Stimulated activated CD4-positive, alpha-beta T cell treated with anti-CD3 and anti-CD28 coated beads, Interleukin-15, amount 100 ng/mL, for 1 hour (primary cell): ENCODE measurements at places on chromosomes 3 and 15.

GRCh38 chr3:54932606-54933005 is 4.7 kb upstream of the LRTM1 start:
- DNase-seq = no peak

- DNase-seq = no peak
These were observed 44.8 kb upstream of the RPL32 start for GRCh38 chr3:12886106-12886679.

DNA sequence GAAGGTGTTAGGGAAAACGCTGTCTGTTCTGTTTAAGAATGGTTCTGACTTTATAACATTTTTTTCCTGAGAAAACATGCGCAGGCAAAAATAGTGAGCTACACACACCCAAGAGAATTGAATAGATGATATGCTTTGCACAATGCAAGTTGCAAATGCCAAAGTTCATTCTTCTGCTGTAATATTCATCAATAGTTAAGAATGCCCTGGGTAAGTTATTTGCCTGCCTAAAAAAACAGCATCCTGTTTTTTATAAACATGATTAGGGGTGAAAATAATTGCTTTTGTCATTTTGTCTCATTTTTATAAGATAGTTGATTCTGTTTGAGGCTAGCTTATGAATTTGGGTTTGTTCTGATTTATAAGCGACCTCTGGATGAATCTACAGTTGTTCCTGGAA is 99.4 kb downstream of the DTWD1 start:
- DNase-seq = no peak

DNA sequence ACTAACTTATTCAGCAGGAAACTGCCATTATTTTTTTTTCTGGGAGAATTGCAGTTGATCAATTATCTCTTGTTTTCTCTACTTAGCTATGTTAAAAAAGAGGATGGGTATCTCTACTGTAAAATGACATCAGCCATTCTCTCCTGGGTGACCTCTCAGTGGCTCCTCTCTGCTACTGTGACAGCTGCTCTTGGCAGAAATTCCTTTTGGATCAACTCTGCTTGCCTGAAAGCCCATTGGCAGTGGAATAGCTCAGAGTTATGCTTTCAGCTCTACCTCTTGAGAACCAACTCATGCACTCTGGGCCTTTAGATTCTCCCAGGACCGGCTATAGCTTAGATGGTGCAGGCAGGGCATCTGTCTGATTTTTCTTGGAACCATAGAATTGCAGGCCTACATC is 99.9 kb upstream of the GAP43 start:
- DNase-seq = no peak

DNA sequence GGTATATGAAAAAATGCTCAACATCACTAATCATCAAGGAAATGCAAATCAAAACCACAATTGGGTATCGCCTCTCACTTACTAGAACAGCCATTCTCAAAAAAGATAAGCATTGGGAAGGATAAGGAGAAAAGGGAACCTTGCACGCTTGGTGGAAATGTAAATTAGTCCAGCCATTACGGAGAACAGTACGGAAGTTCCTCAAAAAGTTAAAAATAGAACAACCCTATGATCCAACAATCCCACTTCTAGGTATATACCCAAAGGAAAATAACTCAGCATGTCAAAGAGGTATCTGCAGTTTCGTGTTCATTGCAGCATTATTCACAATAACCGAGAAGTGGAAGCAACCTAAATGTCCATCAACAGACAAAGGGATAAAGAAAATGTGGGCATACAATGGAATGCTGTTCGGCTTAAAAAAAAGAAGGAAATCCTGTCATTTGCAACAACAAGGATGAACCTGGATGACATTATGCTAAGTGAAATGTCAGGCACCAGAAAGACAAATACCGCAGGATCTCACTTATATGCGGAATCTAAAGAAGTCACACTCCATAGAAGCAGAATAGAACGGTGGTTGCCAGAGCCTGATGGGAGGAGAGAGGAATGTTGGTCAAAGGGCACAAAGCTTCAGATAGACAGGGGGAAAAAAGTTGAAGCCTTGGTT is 11.7 kb upstream of the CMTM7 start:
- DNase-seq = no peak

DNA sequence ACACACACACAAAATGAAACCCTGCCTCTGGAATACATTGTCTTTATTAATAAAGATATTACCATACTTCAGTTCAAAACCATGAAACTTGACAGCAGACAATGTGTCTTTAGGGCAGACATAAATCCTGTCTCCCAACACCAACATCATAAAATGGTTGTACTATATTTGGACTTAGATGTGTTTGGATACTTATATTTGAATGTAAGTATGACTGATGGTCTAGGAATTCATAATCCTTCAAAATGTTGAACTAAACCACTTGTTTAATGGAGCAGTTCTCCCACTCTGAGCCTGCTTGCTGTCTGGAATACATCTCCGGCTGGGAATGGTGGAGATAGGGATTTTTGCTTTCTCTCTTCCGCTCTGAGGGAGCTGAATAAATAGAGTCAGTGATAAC is 10.6 kb downstream of the FBN1 start:
- DNase-seq = no peak

- DNase-seq = no peak
These were observed 18.9 kb upstream of the GOLGB1 start for GRCh38 chr3:121768452-121768851.

DNA sequence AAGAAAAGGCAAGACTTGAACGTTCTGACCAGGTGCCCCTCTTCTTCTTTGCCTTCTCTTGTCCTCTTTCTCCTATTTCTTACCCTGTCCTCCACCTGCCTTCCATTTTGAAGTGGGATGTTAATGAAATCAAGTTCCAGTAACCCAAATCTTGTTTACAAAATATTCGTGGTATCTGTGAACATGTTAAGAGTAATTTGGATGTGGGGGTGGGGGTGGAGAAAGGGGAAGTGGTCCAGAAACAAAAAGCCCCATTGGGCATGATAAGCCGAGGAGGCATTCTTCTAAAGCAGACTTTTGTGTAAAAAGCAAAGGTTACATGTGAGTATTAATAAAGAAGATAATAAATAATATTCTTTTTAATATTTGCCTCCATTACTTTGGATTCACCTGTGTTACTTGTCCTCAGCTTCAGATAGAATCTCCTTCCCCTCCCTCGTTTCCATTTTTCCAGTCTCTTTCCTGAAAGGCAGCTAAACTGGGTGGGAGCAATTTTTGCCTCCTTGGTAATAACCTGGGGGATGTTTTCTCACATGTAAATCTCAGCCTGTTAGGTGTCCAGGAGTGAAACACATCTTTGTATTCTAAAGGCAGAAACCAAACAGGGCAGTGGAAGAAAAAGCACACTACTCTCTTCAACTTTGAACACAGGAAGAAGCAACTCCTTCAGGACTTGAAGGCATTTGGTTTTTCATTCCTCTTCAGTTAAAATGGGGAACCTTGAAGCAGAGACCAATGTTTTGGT is 3.2 kb downstream of the CHST2 start:
- no peak for DNase-seq

DNA sequence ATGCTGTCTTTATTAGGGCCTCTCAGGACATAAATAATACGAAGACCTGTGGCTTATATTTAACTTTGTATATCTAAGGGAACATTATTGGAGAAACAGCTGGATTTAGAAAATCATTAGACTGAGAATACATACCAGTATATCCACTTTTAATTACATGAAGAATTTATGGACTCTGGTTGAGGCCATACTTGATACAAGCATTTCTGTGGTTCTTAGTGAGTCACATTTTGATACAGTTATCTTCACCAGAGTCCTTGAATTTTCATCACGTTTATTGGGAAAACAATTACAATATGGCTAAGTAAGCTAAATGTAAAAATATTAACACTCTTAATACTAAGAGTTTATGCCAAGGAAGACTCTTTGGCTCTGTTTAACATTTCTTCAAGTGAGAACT is 9.9 kb downstream of the KIF23 start:
- no peak for DNase-seq

- no peak for DNase-seq
These were observed 28.5 kb downstream of the ARHGEF3 start for GRCh38 chr3:56772952-56773938.

DNA sequence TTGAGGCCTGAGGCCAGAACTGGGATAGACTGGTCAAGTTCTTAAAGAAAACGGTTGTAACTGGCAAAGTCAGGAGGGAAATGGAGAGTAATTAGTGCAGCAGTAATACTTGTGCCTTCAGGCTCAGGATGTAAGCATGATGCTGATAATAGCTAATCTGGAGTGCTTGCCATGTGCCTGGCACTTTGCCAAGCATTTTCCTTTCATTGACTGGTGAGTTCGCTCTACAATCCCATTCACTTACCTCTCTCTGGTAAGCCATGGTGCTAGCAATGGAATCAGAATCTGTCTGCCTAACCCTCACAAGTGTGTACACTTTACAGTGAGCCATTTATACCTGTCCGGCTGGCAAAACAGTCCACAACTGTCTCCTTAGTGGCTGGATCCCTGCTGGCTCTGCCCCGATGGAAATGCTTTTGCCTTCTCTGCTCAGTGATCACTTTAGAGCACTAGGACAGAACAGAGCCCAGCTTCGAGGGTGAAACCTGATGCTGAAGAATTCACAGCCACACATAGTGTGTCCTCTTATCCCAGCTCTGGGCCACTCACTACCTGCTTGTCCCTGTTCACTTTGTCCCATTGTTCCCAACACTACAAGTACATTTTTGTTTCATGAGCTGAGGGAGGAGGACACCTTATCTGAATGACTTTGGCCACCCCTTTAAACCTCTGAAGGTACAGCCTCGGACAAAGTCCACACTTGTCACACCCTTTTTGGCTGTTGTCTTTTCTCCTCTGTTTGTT is 10.3 kb downstream of the CHP1 start:
- no peak for DNase-seq

- DNase-seq = no peak
These were observed 26.6 kb downstream of the IDH2 start for GRCh38 chr15:90075420-90076289.

DNA sequence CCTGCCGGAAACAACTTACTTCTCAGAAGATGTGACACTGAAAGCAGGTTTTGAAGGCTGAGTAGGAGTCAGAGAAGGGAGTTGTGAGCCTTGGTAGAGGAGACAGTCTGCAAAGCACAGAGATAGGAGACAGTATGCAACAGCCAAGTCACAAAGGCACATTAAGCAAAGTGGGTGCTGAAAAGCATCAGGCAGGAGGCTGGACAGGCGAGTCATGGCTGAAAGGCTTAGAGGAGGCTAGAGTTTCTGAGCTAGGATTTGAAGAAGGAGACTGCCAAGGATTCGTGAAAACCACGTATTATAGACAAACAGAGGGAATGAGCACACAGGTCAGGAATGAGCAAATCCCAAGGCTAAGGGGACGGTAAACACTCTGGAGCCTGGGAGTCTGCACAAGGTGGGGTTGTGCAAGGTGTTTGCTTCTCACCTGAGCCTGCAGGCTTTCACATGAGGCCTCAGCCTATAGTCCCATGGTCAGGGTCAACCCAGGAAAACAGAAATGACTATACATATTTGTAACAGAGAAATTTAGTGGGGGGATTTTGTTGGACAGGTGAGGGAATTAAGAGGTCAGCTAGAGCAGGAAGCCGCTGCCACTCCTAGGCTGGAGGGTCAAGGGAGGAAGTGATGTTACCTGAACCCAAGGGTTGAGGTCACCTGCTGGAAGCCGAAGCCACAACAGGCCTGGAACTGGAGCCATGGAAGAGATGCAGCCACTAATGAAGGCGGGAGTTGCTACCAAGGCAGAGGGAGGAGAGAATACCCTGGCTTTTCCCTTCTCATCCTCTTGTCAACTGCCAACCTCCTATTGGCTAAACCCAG is 23.1 kb upstream of the TRIM71 start:
- no peak for DNase-seq

- no peak for DNase-seq
These were observed 93.7 kb upstream of the GK5 start for GRCh38 chr3:142319094-142319493.

GRCh38 chr3:194632809-194633348 is 340 bp downstream of the TMEM44 start:
- no peak for DNase-seq

- no peak for DNase-seq
These were observed 44.3 kb upstream of the FGD5 start for GRCh38 chr3:14774431-14774830.

- DNase-seq = no peak
These were observed 2.3 kb downstream of the PHLDB2 start for GRCh38 chr3:111861391-111861790.

- DNase-seq = no peak
These were observed 30.6 kb upstream of the CDV3 start for GRCh38 chr3:133542871-133543270.

DNA sequence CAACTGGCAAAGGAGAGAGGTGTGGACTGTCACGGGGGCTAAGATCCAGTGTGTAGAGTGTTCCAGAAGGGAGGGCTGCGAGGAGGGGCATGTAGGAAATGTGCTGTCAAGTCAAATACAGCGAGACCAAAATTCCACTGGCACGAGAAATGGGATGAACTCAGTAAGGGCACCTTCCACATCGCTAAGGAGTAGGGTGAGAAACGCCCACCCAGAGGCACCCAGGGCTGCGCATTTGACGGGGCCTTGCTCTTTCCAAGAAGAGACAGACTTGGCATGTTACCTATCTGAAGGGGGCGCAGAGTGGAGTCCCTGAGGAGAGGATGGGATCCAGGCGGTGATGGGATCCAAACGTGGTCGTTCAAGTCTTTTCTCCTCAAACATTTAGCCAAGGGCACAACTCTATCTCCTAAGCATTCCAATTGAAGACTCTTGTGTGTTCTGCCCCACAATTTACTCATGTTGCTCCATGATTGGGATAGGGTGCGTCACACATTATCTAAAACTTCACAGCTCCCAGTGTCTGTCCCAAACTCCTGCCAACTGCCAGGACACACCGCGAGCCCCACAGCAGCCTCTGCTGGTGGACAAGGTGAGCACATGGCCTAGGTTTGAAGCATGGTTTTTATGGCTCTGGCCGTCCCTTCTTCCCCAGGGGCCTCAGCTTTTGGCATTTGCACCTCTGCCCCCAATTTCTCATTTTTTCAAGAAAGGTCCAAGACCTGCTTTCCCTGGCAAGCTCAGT is 7.6 kb downstream of the SELENOS start:
- DNase-seq = no peak

GRCh38 chr3:162302983-162303624 is 806.5 kb downstream of the OTOL1 start:
- no peak for DNase-seq

DNA sequence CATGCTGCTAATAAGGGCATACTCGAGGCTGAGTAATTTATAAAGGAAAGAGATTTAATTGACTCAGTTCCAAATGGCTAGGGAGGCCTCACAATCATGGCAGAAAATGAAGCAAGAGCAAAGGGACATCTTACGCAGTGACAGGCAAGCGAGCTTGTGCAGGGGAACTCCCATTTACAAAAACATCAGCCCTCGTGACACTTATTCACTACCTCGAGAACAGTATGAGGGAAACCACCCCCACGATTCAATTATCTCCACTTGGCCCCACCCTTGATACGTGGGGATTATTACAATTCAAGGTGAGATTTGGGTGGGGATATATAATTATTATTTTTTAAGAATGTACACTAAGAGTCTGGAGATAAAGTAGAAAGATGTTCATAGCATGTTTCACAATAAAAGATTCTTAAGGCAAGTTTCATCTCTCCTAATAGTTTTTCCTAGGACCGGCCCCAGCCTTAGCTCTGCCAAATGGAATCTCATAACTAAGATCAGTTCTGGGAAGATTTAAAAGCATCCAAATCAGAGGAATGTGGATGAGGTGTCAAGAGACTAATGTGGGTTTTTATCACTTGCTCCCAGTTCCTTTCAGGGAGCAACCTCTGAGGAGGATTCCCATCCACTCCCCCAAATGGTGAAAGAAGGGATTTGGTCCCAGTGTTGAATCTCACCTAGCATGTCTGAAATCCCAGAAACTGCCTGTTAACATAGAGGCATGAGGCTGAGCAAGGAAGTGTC is 221.0 kb downstream of the ZMAT3 start:
- DNase-seq = no peak
